ENCODE measurements at places on chromosomes 1 and 21.

- no peak for DNase-seq
These were observed 7.3 kb upstream of the S100A3 start for GRCh38 chr1:153556348-153556747.

DNA sequence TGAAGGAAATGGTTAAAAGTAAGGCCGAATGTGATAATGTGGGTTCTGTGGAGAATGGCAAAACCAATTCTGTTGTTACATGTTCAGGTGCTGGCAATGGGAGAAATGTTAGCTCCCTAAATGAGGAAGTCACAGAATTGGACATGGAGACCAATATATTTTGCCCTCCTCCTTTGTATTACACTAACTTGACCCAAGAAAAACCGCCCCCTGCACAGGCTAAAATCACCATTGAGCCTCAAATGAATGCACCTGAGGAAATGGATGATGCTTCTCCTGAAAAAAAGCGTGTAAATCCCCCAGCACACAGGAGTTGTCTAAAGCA, 932 bp downstream of the MAP10 start:
- DNase-seq, result no peak

DNA sequence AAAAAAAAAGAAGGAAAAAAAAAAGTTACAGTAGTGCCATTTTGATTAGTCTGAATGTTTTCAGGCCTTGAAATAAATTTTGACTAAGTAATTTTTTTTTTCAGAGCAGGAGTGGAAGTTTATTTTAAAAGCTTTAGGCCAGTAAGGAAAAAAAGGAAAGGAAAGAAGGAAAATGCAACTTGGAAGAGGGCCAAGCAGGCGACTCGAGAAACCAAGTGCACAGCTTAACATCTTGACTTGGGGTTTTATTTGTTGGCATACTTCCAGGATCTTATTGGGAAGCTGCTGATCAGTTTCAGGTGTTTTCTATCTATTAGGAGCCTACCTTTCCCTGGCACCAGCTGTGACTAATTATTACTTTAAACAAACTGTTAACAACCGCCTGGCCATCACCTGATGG, 41.7 kb downstream of the ATF3 start:
- no peak for DNase-seq

- no peak for DNase-seq
These were observed 32.0 kb upstream of the RCAN3 start for GRCh38 chr1:24470592-24470991.

DNA sequence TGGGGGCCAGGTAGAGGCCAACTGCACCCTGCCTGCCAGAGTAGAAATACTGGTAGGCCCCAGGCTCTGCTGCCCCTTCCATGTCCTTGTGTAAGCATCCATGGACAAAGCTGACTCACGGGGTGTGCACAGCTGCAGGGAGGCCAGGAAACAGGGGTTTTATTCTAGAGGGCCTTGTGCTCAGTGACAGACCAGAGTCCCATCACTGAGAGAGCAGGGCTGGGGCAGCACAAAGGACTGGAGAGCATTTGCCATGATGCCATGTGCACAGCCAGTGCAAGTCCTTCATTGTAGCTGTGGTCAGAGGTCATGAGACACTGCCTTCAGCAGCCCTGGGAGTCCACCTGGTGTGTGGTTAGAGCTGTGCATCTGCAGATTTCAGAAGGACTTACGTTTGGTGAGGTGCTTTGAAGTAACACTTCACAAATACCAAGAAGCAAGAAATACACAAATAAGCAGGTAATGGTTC, 8.1 kb downstream of the ARF1 start:
- DNase-seq, result no peak

- DNase-seq, result no peak
These were observed 127.8 kb downstream of the OSBPL9 start for GRCh38 chr1:51744506-51745303.

GRCh38 chr1:25831569-25832196, 11.9 kb downstream of the MTFR1L start:
- DNase-seq, result no peak

Data from putamen (tissue), 1 donor.